ENCODE measurements at places on chromosomes 7 and 10.

GRCh38 chr10:4804465-4804864 is 21.5 kb upstream of the AKR1E2 start:
- H3K27me3 ChIP-seq: no peaks in the 10 kb centered on the region
- no peaks in the 10 kb centered on the region for H3K36me3 ChIP-seq
- H3K4me1 ChIP-seq: no peaks in the 10 kb centered on the region
- DNase-seq: no peak

DNA sequence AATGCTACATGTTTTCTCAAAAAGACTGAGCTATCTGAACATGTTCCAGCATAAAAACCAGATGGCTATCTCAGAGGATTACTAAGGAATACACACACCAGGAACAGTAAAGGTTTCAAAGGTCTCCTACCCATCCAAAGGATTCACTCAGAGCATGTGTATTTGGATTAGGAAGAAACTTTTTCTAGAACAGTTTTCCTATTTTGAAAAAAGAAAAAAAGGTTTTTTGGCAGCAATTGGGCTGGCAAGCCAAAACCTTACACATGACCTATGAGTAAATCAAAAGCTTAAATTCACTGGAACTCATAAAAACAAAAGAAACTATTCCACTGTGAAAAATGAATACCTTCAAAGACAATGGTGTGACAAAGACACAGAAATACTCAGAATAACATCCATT is 9.6 kb downstream of the TPK1 start:
- H3K4me1 ChIP-seq: peaks cover 3% of the 10 kb centered on the region
- DNase-seq: no peak
- H3K4me3 ChIP-seq: no peak overlapping the region
- H3K36me3 ChIP-seq: no peaks in the 10 kb centered on the region
- no peaks in the 10 kb centered on the region for H3K27me3 ChIP-seq

DNA sequence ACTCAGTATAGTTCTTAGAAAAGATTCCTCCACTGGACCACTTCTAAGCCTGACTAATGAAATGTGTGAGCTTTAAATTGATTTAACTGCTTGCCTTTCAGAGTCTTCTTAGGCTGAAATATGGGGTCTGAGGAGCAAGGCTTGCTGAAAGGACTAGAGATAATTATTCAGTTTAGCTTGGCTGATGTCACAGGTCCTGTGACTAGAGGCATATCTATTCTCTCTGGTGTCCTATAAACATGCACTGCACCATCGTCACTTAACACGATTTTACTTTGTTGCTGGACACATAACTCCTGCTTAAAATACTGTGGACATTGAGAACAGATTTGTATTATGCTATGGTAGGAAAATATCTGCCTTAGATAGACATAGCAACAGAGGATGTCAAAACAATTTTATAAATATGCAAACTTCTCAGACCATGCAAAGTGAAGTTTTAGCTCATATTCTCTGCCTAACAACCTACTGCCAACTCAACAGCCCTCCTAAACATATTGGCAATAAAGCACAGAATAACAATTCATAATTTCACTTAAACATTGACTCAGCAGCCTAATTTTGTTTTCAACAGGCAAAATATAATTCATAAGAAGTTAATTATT is 80.2 kb downstream of the RNF133 start:
- no peak overlapping the region for H3K4me3 ChIP-seq
- peaks cover 15% of the 10 kb centered on the region for H3K4me1 ChIP-seq
- no peaks in the 10 kb centered on the region for H3K27me3 ChIP-seq
- no peaks in the 10 kb centered on the region for H3K36me3 ChIP-seq

DNA sequence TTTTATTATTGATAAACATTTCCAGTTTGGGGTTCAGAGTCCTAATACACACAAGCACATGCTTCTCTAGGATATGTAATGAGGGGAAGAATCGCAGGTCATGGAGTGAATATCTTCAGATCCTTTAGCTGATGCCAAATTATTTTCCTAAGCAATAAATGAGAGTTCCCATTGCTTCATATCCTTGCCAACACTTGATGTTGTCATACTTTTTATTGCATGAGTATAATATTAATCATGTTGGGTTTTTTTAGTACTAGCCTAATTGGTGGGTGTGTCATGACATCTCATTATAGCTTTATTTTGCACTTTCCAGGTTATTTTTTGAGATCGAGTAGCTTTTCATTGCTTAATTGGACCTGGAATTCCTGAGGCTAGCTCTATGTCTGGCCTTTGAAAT is 35.3 kb downstream of the TLX1 start:
- no peak overlapping the region for H3K4me3 ChIP-seq
- DNase-seq: no peak
- H3K4me1 ChIP-seq: peaks cover 7% of the 10 kb centered on the region
- no peak overlapping the region for H3K27ac ChIP-seq

DNA sequence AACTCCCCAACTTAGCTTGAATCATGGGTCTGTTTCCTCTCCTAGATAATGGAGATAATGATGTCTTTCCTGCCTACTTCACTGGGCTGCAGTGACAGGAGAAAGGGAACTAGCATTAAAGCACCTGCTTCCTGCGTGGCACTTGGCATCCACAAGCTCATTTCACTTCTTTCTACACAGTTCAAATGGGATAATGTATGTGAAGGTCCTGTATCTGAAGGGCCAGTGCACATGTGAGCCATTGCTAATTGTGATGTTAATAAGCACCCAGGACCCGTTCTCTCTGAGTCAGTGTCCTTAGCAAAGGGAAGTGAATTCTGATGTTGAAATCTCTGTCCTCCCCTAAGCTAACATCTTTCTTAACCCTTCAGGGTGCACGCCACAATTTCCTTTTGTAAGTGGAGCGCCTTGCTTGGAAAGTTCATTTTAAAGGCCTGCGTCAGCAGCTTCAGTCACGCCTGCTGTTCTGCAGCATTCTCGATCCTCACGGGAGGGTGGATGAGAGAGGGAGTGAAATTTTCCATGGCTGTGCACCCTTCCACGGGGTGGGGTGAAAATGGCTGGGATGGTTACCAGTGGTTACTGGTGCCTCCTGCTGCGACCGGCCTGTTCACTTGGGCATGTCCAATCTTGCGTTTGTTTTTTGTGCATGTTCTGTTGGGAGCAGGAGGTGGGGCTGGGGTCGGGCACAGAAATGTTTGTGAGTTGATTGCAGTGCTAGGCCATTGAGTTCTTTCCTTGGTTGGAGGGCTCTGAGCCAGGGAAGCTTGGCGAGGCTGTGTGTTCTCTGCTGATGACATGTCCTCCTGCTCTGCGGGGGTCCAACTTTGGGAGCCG is 59.2 kb downstream of the HK1 start:
- DNase-seq: no peak
- H3K36me3 ChIP-seq: peaks cover 6% of the 10 kb centered on the region

GRCh38 chr7:137120690-137121089 is 222.8 kb downstream of the PTN start:
- DNase-seq: no peak
- no peaks in the 10 kb centered on the region for H3K27me3 ChIP-seq
- H3K36me3 ChIP-seq: no peaks in the 10 kb centered on the region
- no peak overlapping the region for H3K27ac ChIP-seq
- H3K4me1 ChIP-seq: no peaks in the 10 kb centered on the region

- H3K27me3 ChIP-seq: peaks cover 49% of the 10 kb centered on the region
- peak within 1 kb of the TSS; percentile 96 for H3K4me3 ChIP-seq
- peak within 1 kb of the TSS; percentile 92 for H3K27ac ChIP-seq
- peak; percentile 80 for DNase-seq
Observed at GRCh38 chr10:115093286-115093775, at the start of gene ATRNL1. Gene ATRNL1 (plus strand): TSS chr10:115093365. CDS start chr10:115093751, 386 bp downstream.

DNA sequence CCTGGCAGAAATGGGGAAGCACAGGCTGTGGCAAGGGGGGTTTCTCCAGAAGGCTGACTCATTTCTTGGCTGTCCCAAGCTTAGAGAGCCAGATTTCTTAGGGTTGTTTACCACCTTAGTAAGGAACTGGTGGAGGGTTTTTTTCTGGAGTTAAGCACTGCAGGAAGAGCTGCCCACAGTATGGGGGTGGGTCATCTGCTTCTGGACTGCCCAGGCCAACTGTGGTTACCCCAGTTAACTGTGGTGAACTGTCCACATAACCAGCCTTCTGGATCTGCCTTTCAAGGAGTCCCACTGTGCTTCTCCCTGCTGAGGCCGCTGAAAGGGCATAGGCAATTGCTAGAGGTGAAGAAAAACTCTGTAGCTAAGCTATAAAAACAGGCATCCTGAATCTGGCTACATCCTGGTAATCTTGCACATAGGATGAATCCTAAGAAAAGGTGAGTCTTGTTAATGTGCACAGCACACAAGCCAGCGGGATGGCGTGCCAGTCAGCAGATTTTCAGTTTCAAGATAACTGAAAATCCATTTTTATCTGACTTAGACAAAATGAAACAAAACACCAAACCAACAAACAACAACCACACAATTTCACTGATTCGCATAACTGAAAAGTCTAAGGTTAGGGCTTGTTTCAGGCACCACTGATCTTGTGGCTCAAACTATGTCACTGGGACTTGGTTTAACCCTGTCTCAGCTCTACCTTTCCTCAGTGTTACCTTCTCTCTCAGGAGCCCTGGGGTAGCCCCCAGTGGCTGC is 21.6 kb upstream of the TSPAN33 start:
- no peak for DNase-seq
- H3K4me1 ChIP-seq: peaks cover 7% of the 10 kb centered on the region
- H3K4me3 ChIP-seq: no peak overlapping the region

DNA sequence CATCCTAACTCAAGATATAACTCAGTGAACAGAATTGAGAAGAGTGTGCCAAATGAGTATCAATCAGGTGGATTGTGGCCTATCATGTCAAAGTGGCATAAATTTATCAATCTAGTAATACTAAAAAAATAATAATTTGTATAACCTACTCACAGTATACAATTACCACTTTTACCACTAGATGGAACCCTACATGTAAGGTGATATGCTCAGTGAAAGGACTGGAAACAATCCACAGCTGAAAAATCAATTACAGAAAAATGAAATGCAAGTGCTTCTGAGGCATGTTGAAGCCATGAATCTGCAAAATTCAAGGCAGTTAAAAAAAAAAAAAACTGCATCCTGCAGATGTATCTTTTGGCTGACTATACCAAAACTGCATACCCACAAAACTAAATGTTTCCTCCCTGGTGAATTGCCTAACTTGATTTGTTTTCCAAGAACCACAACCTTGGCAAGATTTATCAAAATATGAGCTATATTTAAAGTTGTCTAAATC is 13.9 kb downstream of the ARHGAP19 start:
- no peaks in the 10 kb centered on the region for H3K27me3 ChIP-seq
- H3K4me3 ChIP-seq: no peak overlapping the region
- no peak for DNase-seq
- H3K4me1 ChIP-seq: peaks cover 6% of the 10 kb centered on the region

DNA sequence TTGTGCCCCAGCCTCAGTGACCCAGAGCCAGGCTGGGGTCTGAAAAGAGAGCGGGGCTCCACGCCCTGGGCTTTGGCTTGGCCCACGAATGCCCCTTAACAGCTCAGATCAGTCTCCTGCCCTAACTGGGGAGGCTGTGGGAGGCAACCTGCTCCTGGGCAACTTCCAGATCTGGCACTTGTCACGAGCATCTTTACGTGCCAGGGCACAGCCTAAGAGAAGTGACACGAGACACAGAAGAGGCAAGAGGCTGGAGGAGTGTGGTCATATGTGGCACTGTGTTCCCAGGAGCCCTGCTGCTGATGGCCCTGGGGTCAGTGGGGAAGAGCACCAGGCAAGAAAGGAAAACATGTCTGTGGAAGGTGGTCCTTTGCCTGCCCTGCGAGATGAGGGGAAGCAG is 97.8 kb upstream of the BTBD16 start:
- H3K27ac ChIP-seq: no peak overlapping the region
- no peaks in the 10 kb centered on the region for H3K27me3 ChIP-seq
- H3K4me1 ChIP-seq: peaks cover 55% of the 10 kb centered on the region
- DNase-seq: no peak
- H3K4me3 ChIP-seq: no peak overlapping the region
- H3K36me3 ChIP-seq: peaks cover 4% of the 10 kb centered on the region

Measured in type B pancreatic cell (in vitro differentiated cells).